ENCODE measurements at places on chromosomes 16 and 17.

DNA sequence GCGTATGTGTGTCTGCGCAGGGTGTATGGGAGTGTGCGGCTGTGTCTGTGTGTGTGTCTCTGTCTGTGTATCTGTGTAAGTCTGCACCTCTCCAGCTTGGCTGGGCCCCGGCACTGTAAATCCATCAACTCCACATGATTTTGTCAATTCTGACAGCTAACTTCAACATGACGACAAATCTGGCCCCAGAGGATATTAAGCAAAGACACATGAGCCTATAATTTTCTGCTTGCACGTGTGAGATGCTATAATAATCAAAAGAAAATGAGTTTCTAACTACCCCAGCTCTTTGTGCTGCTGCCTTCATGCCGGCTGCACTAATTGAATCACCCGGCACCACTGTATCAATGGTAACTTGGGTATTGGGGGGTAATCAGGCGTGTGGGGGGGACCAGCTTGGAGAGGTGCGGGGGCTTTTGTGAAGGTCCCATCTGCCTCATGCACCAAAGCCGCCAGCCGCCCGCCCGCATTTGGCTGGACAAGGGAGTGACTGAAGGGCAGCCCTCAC lies 57.6 kb upstream of the LHX1 start:
- no peak for DNase-seq

- no peak for DNase-seq
Measured at GRCh38 chr16:79500866-79501265, 99.7 kb downstream of the MAF start.

GRCh38 chr17:38914741-38915638 lies 10.4 kb upstream of the LASP1NB start:
- DNase-seq = no peak

DNA sequence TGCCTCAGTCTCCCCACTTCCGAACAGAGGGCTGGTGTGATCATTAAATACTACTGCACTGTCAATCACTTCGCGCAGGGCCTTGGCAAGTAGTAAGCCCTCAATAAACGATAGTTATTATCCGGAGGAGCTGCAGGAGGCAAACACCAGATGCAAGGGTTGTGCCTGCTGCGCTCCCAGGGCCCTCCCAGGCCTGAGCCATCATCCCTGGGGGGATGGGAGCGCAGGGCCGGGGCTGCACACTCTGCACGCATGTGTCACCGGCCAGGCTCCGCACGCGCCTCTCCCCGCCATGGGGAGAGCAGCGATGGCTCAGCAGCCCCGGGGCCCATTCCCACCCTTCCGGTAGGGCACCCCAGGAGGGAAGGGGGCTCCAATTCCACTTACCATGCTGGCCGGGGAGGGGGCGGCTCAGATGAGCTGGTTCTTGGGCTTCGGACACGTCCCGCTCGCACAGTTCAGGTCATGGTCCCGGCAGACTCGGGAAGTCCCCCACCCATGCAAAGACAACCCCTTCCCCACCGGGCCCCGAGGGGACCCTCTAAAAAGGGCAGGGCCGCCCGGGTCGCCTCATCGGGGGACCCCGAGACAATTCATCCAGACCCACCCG lies 681 bp downstream of the XPO6 start:
- peak; percentile 66 for DNase-seq

- DNase-seq = no peak
Measured at GRCh38 chr17:16878084-16878483, 93.8 kb downstream of the TNFRSF13B start.

GRCh38 chr17:58947411-58947810 lies 159.3 kb downstream of the TRIM37 start:
- DNase-seq = no peak

Data from activated T-helper 9 cell treated with anti-CD3 and anti-CD28 coated beads, Interleukin-2, amount 50 U/mL, for 16 hours (primary cell).